ENCODE measurements at places on chromosomes 2 and 18.
A peak's percentile ranks its signal among the peaks of the same experiment; 100 is the strongest.

GRCh38 chr2:75555701-75556100 lies 5.0 kb downstream of the EVA1A start:
- DNase-seq = no peak

- DNase-seq = peak; percentile 86
Measured at GRCh38 chr2:9145109-9145751, 61.4 kb upstream of the ASAP2 start.

- DNase-seq = peak; percentile 44
Measured at GRCh38 chr2:8196316-8196715, 485.5 kb upstream of the ID2 start.

DNA sequence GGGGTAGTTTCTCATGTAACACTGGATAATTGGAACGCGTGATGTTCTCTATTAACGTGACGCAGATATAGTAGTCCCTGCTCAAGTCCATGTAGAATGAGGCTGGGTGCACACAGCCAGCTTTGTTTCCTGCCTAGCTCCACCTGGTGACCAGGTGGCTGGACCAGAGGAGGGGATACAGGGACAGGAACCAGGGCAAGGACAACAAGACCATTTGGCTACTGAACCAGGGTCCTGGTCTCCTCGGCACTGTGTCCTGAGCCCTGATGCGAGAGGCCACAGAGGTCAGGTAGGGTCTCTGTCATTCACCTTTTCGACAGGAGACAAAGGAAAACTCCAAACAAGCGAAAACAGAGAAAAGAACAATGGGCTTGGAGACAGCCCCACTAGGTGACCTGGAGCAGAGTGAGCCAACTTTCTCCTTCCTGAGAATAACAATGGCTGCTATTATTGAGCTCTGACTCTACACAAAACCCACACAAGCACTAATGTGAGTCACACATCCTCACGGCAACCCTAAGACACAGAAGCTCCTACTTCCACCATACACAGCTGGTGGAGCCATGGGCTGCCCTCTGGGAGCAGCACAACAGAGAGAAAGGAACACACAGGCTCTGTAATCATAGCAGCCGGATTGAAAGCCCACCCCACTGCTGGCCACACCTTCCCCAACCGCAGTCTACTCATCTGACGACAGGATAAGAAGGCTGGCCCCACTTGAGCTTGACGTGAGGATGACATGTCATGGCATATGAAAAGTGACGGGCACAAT lies 67.3 kb upstream of the TEX51 start:
- DNase-seq = no peak

GRCh38 chr2:158184001-158184400 lies 82.3 kb downstream of the UPP2 start:
- DNase-seq = no peak

DNA sequence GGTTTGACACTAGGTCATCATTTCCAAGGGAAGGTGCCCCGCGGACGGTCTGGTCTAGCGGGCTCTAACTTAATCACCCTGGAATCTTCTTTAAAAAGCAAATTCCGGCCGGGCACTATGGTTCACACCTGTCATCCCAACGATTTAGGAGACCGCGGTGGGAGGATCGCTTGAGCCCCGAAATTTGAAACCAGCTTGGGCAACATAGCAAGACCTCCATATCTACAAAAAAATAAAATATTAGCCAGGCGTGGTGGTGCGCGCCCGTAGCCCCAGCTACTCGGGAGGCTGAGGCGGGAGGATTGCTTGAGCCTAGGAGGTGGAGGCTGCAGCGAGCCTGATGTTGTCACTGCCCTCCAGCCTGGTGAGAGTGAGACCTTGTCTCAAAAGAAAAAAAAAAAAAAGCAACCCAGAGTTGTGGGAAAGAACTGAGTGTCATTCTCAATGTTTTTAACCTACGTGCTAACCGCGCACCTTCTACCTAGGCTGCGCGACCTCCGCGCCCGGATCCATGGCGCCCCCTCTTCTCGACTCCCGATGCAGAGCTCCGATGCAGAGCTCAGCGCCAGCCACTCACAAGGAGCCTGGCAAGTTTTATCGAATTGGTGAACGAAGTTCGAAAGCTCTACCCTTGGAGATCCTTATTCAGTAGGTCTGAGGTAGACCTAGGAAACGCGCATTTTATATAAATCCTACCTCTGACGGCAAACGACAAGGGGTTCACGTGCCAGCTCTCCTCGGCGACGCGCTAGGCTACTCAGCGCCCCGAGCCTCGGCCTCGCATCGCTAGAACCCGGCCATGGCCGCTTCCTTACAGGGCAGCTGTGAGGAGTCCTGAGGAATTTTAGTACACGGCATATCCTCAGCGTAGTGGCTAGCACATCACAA lies 888 bp upstream of the TWSG1 start:
- no peak for DNase-seq

DNA sequence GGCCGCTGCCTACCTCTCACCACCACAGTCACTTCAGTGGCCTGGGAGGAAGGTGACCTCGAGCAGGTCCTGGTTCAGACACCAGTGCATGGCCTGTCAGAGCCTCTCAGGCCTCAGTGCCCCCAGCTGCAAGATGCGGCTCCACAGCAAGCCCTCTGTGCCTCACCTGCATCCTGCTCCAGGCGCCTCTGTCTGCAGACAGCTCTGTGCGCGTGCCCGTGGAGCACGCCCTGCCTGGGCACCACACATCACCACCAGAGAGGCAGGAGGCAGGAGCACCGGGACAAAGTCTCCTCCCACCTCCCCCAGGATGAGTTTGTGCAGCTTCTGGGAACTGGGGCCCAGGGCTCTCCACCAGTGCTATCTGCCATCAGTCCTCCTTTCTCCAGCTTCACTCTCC lies 98.7 kb downstream of the TFCP2L1 start:
- no peak for DNase-seq

GRCh38 chr2:159744363-159744762 lies 32.1 kb downstream of the MARCHF7 start:
- DNase-seq = no peak

DNA sequence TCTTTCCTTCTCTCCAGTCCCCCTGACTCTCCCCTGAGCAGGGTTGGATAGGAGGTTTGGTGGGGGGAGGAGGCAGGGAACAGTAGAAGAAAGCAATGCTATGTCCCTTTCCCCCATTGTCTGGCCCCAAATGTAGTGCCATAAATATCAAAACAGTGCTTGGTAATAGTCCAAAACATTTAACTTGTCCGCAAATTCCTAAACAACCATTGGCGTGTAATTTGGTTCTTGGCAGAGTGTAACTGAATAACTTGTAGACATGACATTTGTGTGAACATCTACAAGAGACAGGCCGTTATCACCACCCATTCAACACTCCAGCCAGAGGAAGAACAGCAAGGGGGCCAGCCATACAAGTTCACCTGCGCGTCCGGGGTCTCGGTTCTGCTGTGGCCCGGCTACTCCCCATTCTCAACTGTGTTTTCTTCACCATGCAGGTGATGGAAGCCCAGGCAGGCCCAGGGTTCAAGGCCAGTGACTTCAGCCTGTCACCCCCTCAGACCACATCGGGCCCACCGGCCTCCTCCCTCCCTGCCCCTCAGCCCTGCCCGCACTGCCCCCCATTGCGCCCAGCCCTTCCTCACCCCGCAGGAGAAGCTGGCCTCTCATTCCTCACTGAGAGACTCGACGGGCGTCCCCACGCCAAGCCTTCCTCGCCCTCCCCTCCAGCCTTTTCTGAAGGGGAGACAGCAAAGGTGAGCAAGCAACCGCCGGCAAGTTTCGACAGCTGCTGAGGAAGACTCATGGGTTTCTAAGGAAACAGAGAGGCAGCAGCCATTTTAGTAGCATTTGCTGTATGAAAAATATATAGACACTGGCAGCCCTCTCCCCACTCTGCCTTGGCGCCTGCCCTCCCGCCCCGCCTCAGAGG lies 699 bp upstream of the RAPGEF4 start:
- DNase-seq = no peak

- no peak for DNase-seq
Measured at GRCh38 chr2:106537047-106537446, 49.9 kb downstream of the CD8B2 start.

DNA sequence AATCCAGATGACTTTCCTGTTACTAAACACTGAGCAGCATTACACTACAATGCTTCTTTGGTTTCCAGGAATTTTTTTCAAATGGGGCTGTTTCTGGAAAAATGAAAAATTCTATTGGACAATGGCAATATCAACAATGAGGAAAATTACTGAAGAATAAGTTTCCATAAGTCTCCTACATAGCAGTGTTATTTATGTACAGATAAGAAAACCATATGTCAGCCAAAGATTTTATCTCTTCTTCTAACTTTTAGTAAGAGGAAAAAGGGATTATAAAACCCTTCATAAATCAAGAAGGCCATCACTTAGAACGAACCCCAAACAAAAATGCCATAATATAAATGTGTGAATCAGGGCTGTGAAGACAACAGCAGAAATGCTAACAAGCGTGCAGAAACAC lies 31.6 kb upstream of the NOSTRIN start:
- DNase-seq = no peak
